ENCODE measurements at places on chromosomes 7 and 10.

DNA sequence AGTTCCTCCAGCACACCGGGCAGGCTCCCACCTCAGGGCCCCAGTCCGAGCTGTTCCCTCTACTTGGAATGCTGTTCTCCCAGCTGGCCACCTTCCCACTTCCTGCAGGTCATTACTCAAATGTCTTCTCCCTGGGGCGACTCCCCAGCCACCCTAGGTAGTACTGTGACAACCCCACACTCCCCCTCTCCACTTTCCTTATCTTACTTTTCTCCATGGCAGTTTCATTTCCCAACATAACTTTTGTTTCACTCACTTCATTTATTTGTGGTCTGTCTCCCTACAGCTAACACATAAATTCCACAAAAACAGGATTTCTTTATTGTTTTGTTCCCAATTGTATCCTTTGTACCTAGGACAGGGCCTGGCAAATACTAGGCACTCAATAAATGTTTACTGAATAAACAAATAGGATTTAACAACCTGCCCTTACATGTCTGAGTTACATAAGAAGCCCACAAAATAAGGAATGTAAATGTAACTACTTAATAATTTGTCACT, 76.5 kb downstream of the JAZF1 start:
- no peak for DNase-seq

GRCh38 chr7:82444220-82444909, 788 bp upstream of the CACNA2D1 start:
- DNase-seq = peak; percentile 96

DNA sequence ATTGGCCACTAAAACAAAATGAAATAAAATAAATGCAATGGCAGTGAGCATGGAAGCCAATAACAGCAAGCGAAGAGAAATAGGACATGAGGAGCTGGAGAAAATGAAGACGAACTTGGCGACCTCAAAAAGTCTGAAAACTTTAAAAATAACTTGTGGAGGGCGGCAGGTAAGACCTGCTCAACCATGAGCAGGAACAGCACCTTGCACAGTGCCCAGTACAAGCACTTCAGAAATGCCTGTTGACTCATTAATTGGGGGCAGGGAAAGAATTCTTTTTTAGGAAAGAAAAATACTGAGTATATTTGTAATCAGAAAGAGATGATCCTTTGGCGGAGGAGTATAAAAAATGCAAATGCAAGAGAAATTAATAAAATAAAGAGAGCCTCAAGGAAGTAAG, 78.0 kb downstream of the XPNPEP1 start:
- no peak for DNase-seq

DNA sequence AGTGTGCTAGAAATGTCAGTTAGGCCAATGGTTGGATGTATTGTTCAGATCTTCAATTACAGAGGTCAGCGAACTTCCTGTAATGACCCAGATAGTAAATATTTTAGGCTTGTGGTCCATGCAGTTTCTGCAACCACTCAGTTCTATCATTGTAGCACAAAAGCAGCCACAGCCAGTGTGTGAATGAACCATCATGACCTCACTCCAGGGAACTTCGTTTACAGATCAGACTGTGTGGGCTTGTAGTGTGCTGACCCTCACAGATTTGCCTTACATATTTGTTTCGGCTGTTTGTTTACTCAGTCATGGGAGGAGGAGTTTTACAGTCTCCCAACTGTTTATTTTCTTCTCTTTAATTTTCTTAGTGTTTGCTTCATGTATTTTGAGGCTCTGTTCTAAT, 55.4 kb downstream of the LANCL2 start:
- peak; percentile 24 for DNase-seq

- no peak for DNase-seq
Measured at GRCh38 chr7:132250480-132251326, 325.6 kb downstream of the PLXNA4 start.

DNA sequence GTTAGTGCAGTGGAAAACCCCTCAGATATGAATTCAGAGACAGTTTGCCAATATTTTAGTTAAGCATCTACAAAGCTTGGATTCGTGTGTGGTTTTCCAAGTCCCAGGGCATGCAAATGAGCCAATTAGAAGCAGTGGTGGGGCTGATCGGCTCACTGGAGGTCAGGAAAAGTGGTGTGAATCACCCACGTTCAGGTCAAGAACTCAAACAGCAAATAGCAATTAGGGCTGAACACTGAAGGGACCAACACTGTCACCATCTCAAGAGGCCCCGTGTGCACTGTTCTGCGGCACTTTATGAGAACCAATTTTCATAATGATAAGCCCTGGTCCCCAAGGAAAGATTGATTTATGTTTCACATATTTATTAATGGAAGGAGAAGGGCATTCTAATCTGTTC, 68.9 kb downstream of the ADARB2 start:
- DNase-seq = no peak

DNA sequence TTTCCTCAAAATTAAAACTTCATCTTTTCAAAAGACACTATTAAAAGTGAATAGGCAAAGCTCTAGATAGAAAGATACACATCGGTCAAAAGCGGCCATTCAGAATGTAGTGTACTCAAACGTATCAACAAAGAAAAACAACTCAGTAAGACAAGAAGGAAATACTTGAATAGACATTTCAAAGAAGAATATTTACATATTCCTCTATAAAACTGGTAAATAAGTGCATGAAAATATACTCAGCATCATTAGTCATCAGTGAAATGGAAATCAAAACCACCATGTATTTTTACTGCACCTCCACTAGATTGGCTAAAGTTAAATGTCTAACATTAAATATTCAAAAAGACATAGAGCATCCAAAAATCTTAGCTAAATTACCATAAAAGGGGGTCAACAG, 551.1 kb upstream of the SORCS1 start:
- no peak for DNase-seq

DNA sequence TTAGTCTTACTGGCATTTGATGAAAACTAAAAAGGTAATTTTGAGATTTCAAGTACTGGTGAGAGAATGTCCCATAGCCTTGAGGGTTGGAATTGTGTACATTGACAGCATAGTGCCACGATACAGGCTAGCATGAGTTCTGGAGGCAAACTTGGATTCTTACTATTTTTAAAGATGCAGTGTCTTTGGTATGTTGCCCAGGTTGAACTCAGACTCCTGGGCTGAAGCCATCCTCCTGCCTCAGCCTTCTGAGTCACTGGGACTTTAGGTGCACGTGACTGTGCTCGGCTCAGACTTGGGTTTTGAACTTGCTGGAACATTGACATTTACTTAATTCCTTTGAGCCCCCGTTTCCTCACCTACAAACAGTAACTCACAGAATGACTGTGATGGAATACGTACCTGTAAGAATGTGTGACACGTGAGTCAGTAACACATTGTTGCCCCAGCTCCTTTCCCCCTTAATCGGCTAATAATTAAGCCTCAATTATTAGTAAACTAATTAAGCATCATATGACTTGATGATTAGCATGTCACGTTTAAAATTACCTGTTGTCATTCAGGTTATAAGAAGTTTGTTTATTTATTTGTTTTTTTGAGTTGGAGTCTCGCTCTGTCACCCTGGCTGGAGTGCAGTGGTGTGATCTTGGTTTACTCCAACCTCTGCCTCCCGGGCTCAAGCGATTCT, 10.6 kb downstream of the DNAJB6 start:
- DNase-seq = no peak

- no peak for DNase-seq
Measured at GRCh38 chr7:79050603-79051002, 402.9 kb downstream of the MAGI2 start.

GRCh38 chr10:88239212-88239611, 343.9 kb downstream of the RNLS start:
- no peak for DNase-seq

GRCh38 chr10:813286-813685, 118.2 kb downstream of the LARP4B start:
- no peak for DNase-seq

DNA sequence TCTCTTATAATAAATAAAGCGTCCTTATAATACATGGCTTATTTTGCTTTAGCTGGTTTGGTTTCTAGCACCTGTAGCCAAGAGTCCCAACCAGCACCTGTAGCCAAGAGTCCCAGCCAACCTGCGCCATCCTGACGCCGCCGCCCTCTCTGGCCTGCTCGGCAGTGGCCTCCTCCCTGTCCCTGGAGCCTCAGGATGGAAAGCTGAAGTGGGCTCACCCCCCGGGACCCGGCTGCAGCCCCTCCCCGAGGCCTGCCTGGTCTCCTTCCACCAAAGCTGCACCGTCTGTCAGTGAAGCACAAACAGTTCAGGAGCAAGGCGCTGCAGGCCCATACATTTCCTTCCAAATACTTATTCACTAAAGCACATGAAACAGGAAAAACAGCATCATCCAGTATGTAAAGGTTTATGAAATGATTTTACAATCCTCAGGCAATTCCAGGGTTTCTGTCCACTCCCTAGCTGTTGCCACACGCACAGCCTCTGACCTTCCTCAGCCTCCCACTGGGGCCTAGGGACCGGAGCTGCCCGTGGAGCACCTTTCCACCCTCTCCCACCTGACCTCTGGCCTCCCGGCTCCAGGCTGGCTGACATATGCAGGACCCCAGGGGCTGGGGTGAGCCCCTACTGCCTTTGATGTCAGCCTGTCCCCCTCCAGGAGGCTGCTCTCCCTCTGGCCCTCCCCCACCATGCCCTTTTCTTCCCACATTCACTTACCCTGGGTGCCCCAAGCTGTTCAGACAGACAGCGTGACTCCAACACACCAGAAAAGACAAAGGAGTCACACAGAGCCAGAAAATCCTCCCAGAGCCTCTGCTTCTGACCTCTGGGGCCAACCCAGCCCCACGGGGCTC, 149.6 kb upstream of the PPP2R2D start:
- no peak for DNase-seq

- DNase-seq = peak; percentile 11
Measured at GRCh38 chr7:148211740-148212151, 378.8 kb upstream of the C7orf33 start.

- no peak for DNase-seq
Measured at GRCh38 chr10:126135177-126135576, 238.8 kb downstream of the FANK1 start.

DNA sequence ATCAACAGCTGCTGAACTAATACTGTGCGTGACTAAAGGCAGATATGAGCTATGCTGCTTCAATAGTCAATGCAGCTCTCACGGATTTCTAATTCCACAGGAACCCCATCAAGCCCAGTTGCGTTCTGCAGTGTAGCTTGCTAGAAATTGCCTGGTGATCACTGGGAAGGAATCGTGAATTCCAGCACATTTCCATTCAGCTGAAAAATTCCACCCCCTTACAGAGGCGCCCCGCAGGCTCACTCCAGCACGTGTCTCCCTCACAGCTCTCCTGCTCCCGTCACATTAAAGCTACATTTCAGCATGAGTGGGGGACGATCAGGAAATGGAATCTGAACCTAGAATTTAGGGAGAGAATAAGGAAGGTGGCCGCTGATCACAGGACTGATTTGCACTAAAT, 534.8 kb downstream of the TCERG1L start:
- no peak for DNase-seq

- no peak for DNase-seq
Measured at GRCh38 chr10:111354859-111355258, 278.0 kb downstream of the ADRA2A start.

GRCh38 chr10:99394256-99394655, 36.2 kb downstream of the GOT1 start:
- DNase-seq = no peak

DNA sequence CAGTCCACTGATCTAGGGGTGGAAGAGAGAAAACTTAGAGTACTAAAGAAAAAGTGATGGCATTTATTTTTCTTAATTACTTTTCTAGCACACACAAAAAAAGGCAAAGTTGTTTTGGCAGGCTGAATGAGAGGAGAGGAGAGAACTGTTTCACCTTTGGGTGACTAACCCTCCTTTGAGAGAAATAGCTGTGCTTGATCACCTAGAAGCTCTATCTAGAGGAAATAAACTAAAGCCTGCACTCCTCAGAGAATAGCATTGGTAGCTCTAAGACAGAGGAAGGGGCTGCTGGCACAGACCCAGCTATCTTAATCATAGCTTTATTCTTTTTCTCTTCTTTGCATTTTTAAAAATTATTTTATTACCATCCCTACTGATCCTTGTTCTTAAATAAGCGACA, 6.3 kb downstream of the TMEM243 start:
- DNase-seq = no peak

- no peak for DNase-seq
Measured at GRCh38 chr7:99422625-99423024, 13.9 kb downstream of the BUD31 start.

GRCh38 chr7:85815526-85815925, 628.7 kb upstream of the SEMA3D start:
- no peak for DNase-seq

- no peak for DNase-seq
Measured at GRCh38 chr7:38190011-38190410, 12.0 kb downstream of the STARD3NL start.

DNA sequence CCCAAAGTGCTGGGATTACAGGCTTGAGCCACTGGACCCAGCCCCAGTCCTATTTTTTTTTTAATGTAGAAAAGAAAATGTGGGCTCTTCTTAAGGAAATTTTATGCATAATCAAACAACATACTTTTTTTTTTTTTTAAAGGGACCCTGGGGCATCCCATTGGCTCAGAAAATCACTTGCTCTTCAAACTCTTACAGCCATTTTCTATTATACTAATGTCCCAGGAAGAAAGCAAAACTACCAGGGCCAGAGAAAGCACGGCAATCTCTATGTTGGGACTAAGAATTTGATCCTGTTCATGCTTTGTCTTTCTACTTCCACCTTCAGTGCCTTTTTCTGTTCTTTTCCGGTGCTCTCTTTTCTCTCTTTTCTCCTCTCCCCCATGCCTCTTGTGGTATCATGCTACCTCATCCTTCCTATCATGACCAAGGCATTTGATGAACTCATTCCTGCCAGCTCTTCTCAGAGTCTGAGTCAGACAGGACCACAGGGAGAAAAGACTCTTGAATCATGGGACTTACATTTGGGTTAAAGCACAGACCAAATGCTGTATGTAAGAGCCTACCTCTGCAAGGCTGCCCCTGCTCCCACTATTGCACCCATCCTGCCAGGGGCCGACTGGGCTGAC, 76.4 kb upstream of the CCNY start:
- no peak for DNase-seq

- DNase-seq = peak; percentile 2
Measured at GRCh38 chr7:35430547-35431153, 176.8 kb upstream of the TBX20 start.

- DNase-seq = no peak
Measured at GRCh38 chr7:137882261-137882668, 35.5 kb upstream of the DGKI start.

- DNase-seq = no peak
Measured at GRCh38 chr10:48257407-48257961, 17.0 kb downstream of the FRMPD2 start.

GRCh38 chr10:7085913-7086589, 324.8 kb downstream of the SFMBT2 start:
- DNase-seq = peak; percentile 14
